ENCODE measurements at places on chromosomes 11 and 22.

GRCh38 chr11:27926981-27927481, 180.9 kb downstream of the KIF18A start:
- no peak for DNase-seq

- DNase-seq, result no peak
Observed at GRCh38 chr22:33512908-33513307, 407.4 kb downstream of the LARGE1 start.

DNA sequence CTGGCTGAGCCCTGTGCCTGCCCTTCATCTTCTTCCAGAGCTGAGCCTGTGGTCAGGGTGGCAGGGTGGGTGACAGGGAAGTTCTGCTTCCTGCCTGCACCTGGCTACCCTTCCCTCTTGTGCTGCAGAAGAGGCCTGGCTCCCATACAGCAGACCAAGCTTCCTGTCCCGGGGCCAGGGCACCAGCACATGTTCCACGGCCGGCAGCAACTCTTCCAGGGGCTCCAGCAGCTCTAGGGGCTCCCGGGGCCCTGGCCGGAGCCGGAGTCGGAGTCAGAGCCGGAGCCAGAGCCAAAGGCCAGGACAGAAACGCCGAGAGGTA, 15.0 kb downstream of the ROBO3 start:
- DNase-seq, result no peak

GRCh38 chr11:134289789-134290188, 13.6 kb downstream of the GLB1L3 start:
- DNase-seq, result peak; percentile 37

DNA sequence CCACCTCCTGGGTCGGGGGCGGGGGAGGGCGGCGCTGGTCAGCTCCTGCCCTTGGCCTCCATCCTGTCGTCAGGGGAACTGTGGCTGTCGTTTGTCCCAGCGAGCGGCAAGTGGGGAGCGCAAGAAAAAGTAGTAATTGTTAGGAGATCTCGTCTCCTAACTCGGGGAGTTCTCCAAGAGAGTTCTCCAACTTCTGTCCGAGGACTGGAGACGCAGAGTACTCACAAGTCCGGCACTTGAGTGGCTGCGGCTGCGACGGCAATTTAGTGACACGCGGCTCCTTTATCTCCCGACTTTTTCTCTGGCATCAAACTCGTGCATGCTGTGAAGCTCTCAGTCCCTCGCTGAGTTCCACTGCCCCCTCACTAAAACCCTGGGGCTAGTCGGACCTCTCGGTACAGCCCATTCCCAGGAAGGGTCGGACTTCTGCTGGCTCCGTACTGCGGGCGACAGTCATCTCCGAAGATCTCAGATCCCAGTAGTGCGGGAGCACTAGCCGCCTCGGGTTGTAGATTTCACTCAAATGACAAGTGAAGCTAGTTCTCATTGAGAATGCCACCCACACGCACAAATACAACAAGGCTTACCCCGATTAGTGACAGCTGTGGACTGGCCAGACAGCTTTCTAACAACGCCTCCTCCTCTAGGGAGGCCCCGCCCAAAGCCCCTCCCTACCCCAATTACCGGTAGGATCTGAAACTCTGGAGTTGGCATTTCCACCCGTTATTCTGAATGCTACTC, at the start of gene PGR:
TSS of gene PGR (minus strand) at position 611 of the 741 bp plus-strand sequence. CDS start 743 bp downstream, outside the sequence.
- DNase-seq, result no peak

DNA sequence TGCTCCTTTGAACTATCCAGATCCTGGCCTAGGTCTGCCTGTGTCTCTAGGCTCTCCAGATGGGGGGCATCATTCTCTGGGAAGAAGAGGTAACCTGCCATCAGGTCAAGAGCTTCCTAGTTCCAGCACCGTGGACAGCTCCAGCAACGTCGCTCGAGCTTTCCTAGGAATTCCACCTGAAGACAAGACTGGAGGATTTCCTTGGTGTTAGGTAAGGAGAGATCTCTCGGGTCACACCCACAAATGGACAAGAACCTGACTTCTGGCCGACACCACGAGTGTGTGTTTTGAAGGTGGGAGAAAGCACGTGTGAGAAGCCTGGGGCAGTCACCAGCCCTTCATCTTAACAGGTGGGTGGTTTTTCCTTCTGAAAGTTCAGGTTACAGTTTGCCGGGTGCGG, 1.2 kb downstream of the PRG3 start:
- no peak for DNase-seq

DNA sequence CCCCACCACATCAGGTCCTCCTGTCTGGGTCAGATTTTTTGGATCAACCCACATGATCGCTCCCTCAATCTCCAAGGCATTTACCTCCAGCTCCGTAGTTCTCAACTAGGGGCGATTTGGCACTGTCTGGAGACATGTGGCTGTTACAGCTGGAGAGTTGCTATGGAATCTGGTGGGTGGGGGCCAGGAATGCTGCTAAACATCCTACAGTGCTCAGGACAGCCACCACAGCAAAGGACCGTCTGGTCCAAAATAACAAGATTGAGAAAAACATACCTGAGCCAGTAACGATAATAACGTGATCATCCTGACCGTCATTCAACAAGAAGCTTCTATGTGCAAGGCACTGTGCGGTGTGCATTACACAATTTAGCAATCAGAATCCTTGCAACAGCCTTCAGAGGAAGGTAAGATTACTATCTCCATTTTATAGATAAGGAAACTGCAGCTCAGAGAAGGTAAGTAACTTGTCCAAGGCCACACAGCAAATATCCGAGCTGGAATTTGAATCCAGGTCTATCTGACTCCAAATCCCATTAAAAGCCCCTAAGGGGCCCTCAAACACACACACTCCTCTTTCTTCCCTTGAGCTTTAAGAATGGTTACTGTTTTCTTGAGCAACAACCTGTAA, 14.3 kb upstream of the CRY2 start:
- no peak for DNase-seq

- no peak for DNase-seq
Observed at GRCh38 chr11:72413914-72414628, 20.3 kb downstream of the CLPB start.

DNA sequence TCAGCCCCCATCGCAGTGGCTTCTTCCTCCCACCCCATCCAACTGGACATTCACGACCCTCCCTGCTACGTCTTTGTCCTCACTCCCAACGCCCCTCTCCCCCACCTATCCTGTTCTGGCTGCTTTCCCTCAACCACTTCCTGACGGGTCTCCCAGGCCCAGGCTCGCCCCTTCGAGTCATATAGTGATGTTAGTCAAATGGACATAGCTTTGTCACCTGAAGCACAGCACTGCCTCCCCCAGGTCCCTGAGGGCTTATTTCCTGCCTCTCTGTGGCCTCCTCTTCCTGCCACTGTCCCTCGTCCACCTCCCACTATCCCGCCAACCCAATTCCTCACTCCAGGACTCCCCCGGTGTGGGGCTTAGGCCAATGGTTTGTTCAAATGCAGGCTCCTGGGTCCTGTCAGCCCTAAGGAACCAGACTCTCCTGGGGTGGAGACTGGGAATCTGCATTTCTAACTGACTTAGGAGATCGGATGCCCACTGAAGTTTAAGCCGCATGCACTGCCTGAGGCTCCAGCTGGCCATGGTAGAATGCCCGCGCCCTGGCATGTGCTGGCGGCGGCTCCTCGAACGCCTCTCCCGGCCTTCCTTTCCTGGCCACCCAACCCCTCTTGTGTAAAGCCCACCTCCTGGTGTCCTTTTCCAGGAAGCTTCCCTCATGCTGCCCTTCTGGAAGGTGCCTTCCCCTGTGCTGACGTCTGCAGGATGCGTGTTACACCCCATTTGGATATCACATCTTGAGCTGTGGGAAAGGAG, 18.3 kb downstream of the SUN2 start:
- no peak for DNase-seq

Data from vagina (tissue), 2 donors.